ENCODE measurements at places on chromosomes 6 and 20.

DNA sequence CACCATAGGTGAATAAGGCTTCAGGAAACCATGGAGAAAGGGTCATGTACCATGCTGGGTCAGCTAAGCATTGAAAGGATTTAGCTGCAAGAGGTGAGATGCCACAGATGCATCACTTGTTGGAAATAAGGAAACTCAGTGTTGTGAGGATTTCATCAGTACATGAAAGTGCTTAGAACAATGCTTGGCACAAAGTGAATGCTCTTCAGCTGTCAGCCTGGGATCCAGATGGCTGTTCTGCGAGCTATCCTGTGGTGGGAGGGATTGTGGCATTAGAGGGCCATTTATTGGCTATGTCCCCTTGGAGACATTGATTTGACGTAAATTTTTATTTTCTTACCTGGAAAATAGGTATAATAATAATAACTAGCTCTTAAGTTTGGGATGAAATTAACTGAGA lies 53.0 kb downstream of the ELOVL2 start:
- DNase-seq = no peak

GRCh38 chr20:11929947-11930346 lies 12.3 kb downstream of the BTBD3 start:
- no peak for DNase-seq

- no peak for DNase-seq
Observed at GRCh38 chr6:34561227-34561530, 5.0 kb upstream of the SPDEF start.

DNA sequence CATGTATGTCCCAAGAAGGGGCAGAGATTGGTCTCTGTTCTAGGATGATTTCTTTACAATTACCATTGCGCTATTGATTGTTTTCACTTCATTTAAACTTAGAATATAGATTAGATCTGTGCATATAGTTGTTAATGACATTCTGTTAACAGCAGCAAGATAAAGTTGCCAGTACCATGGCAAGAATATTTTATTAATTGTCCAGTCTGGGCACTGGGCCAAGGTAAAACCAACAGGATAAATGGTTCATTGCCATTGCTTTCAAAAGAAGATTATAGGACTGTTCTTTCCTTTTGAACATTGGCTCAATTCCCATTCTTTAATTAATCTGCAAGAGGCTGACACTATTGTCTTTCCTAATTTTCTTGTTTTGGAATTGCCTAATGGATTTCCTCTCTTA lies 592.4 kb downstream of the RFPL4B start:
- DNase-seq = no peak

DNA sequence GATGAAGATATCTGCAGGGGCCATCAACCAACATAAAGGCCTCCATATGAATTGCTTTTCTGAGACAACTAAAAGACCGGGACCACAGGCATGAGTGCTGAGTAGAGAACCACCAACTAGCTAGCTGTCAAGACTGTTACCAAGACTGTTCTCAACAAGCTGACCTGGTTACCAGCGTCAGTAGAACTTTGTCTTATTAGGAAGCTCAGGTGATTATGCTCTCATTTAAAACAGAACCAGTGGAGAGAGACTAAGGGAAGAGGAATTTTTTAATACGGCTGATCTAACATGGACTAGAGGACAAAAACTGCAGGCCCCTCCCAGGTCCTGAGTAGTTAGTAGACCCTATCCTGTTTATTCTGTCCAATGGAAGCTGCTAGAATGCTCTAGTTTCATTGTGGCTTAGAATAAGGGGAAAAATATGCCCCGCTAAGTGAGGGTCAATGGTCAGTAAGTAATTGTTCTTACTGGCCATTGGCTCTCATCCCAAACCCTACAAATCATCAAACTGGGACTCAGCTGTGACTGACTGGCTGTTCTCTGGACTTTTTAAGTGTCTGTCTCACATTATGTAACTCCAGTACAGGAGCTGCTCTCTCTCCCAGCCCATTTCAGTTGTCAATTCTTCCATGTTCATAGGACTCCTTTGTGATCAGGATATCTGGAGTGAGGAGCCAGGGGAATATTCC lies 3.8 kb upstream of the DYNLRB1 start:
- DNase-seq = no peak

GRCh38 chr20:5674176-5674660 lies 76.0 kb upstream of the SHLD1 start:
- peak; percentile 30 for DNase-seq
